ENCODE measurements at places on chromosomes 5 and 9.

GRCh38 chr9:127680846-127681245, 25.9 kb upstream of the CFAP157 start:
- DNase-seq, result no peak

DNA sequence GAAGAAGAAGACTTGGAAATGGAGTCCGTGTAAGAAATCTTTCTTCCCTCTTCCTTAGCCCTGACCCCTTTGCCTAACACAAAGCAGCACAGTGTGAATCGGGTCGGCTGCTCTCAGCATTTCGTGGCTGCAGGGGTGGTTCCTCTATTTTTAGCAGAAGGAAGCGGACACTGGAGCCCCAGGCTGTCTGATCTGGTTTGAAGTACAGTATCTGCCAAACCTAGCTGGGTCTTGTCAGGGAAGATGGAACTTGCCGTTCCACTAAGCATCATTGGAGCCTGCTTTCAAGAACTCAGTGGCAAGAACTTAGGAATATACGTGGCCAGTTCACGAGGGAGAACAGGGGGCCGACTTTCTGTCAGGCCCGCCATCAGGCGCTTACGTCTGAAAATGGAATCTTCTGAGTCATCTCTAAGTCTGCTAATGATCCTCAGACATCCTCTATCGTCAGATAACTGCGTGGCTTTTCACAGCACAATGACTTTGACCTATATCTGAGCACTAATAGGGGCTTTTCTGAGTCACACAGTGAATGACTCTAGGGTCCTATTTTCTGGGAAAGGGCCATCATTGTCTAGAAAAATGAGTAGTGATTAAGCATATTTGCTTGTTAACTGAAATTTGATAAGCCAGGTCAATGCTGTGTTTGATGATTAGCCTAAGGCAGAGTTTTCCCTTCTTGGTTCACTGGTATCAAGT, 43.3 kb upstream of the NCS1 start:
- no peak for DNase-seq

- no peak for DNase-seq
Measured at GRCh38 chr5:141704782-141705297, 22.8 kb upstream of the ARAP3 start.

DNA sequence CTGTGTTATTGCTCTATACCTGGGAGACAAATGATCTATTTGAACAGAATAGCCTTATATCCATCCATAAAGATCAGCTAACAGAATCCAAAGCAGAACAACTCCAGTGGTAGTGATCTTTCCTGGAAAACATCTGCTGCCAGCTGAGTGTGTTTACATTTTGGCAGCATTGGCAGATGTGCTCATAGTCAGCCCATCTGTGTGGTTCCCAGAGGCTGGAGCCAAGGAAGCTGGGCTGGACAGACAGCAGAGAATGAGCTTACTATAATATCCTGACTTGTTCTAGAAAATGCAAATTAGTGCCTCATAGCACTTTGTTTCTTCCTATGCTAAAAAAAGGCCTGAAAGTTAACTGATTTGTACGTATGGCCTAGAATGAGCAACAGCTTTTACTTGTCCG, 99.7 kb downstream of the ST8SIA4 start:
- no peak for DNase-seq

DNA sequence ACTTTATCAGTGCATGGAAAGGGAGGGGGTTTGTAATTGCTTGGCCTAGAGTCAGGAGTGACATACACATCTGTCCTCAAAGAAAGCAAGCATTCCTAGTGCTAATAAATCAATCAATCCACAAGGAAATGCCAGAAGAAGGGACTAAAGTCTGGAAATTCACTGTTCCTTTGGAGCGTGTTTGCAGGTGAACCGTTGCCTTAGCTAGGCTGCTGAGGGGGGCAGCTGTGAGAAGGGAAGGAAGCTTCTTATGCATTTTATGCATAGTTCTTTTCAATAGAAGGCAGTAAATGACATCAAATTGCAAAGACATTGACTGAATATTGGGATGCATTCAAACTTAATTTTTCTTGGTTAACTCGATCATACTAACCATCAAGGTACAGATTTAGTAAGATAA, 1092.5 kb upstream of the SEMA6A start:
- no peak for DNase-seq

- no peak for DNase-seq
Measured at GRCh38 chr5:53969176-53969730, 341.1 kb downstream of the ARL15 start.

- no peak for DNase-seq
Measured at GRCh38 chr5:160534914-160535313, 113.3 kb downstream of the PTTG1 start.

- no peak for DNase-seq
Measured at GRCh38 chr5:61256474-61256873, 75.6 kb upstream of the ZSWIM6 start.

- no peak for DNase-seq
Measured at GRCh38 chr9:41229408-41230401, 40.6 kb upstream of the ZNG1F start.

GRCh38 chr5:149166128-149166527, 24.8 kb downstream of the ABLIM3 start:
- no peak for DNase-seq

- no peak for DNase-seq
Measured at GRCh38 chr9:70352802-70353201, 61.7 kb downstream of the KLF9 start.

DNA sequence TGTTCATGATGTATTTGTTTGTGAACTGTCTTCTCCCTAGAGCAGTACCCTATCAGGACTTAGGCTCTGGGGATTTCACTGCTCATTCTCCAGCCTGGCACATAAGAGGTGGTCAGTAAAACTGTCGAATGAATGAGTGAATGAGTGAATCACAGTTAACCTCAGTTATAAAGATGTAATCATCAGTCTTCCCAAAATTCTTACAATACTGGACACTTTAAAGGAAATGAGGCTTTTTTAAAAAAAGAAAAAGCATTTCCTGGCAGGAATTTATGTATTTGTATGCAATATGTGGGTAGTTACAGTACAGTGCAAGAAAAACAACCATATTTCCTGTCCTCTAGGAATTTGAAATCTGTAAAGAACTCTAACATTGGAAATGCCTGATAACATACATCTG, 59.6 kb downstream of the RAI14 start:
- no peak for DNase-seq

- DNase-seq, result no peak
Measured at GRCh38 chr9:130191749-130192120, 19.5 kb downstream of the NCS1 start.

DNA sequence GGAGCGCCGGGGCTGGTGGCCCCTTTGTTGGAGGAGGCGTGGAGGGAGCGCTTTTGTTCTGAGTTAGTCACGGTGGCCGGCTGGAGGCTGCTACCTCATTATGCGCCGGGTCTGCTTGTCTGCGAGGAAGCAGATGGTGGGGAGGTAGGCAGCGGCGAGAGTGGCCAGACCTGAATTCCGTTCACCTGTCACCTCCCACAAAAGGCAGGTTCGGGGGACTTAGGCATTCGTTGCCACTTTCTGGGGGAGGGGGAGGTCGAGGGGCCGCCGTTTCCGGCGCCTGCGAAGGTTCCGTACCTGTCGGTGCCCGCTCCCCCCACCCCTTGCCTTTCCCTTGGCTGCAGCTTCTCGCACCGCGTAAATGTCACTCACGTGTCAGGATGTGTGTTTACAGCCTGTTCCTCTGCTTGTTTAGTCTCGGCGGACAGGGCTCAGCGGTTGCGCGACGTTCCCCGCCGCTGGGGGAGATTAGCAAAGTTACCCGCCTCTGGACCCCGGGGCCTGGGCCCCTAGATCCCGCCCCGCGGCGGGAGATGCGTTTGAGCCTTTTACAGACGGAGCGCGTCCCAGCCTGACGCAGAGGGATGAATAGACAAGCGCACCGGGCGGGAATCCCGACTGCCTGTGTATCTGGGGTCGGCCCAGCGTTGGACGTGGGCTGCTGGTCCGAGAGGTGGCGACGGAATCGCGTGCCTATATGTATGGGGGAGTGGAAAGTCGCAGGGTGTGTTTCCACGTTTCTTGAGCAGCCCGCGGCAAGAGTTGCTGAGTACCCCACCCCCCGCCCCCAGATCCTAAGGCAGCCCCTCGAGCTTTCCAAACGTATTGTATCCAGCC, 2.7 kb upstream of the LHX2 start:
- no peak for DNase-seq

- DNase-seq, result no peak
Measured at GRCh38 chr5:60395712-60396329, 304.1 kb downstream of the DEPDC1B start.

Measured in keratinocyte (primary cell).